ENCODE measurements at places on chromosomes 13 and 19.

GRCh38 chr19:48663667-48664066 lies 9.2 kb downstream of the NTN5 start:
- no peak for DNase-seq

GRCh38 chr13:90717451-90717936 lies 630.0 kb upstream of the MIR17HG start:
- DNase-seq = no peak

GRCh38 chr19:55640043-55640576 lies 692 bp upstream of the ZNF580 start:
- DNase-seq = no peak

DNA sequence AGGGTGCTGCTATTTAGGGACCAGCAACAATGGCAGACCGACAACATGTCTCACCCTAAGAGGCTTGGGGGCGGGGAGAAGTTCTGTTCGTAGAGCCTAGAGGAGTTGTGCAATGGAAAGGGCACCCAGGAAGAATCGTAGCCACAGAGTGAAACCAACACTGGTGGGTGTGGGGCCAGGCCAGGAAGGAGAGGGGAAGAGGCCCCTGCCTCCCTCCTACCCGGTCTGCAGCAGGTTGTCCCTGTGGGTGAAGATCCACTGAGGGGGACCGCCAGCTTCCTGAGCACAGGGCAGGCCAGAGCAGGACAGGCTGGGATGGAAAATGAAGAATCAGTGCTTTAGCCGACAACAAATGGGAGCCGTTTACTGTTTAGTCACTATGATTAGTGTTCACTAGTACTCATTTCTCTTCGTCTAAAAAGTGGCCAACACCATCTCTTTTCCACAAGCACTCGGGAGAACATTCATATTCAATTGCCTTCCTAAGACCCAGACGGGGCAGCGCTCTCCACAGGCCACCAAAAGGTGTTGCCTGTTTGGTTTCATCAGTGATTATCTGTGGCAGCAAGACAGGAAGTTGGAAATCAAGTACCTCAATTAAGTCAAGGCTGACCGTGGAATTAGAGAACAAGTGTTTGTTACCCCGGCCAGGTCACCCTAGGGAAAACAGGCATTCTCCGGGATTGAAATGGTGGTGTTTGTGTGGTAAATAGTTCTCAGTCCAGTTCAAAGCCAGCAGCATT lies 1.1 kb upstream of the ATP11A start:
- DNase-seq = no peak

GRCh38 chr13:23644527-23645138 lies 74.4 kb downstream of the TNFRSF19 start:
- DNase-seq = no peak

DNA sequence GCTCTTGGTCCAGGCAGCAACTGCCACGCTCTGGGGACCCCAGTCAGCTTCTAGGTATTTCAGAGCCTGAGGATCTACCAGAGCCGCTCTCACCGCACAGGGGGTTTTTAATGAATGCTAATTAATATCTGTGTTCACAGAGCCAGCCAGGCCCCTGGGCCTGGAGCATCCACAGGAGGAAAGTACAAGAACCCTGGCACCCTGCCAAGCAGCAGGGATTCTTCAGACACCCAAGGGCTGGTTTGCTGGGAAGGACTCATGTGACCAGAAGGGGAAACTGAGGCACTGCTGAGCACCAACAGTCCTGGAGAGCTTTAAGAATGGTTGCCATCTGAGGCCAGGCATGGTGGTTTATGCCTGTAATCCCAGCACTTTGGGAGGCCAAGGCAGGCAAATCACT lies 38.0 kb upstream of the ADGRE5 start:
- DNase-seq = no peak

DNA sequence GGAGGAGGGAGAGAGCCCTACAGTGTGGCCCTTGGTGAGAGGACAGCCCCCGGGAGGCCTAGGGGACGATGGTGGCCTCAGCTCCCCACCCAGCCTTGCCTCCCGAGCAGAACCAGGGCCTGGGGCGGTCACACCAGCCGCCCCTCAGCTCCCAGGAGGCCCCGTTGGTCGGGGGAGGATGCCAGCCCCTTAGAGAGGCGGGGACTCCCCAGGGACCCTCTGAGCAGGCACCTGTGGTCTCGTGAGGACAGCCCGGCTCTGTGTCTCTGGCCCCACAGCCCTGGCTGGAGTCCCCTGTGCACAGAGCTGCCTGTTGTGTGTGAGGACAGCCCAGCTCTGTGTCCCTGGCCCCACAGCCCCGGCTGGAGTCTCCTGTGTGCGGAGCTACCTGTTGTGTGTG lies 158.8 kb downstream of the KDM4B start:
- DNase-seq = no peak

- no peak for DNase-seq
Measured at GRCh38 chr13:70616847-70617246, 508.6 kb upstream of the KLHL1 start.

GRCh38 chr19:38375098-38375493 lies 725 bp downstream of the PSMD8 start:
- DNase-seq = no peak

GRCh38 chr19:55084416-55084815 lies 8.7 kb downstream of the EPS8L1 start:
- DNase-seq = no peak

All from AG04449 (cell line).